ENCODE measurements at places on chromosomes 1 and 21. TPM values are rescaled to one million over a fixed set of nuclear protein-coding genes. Genes with fewer than 3 reads are reported as not detected.

- DNase-seq: no peak
Measured at GRCh38 chr21:36773117-36773516, 74.2 kb downstream of the SIM2 start.

The CNR2 gene
- not detected for total RNA-seq

DNA sequence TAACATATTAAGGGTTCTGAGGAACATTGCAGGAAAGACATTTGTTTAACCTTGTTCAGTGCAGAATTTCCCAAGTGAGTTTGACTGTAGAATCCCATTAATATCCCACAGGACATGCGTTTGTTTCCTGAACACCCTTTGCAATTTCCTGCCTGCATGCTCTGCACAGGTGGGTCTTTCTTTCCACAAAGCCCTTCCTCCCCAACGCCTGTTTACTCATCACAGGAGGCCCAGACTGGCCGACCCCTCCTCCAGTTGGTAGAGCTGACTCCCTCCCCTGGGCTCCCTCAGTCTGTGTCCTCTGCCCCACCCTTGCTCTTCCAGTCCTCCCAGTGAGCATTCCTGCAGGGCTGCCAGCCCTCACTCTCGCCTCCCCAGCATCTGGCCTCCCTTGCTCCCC, 47.5 kb upstream of the CTPS1 start:
- DNase-seq: no peak

- no peak for DNase-seq
Measured at GRCh38 chr1:92840600-92840999, 8.8 kb downstream of the RPL5 start.

GRCh38 chr1:29653034-29653810, 416.9 kb downstream of the PTPRU start:
- DNase-seq: no peak
